ENCODE measurements at places on chromosomes 12 and 14. TPM values are rescaled to one million over a fixed set of nuclear protein-coding genes. Genes with fewer than 3 reads are reported as not detected.

DNA sequence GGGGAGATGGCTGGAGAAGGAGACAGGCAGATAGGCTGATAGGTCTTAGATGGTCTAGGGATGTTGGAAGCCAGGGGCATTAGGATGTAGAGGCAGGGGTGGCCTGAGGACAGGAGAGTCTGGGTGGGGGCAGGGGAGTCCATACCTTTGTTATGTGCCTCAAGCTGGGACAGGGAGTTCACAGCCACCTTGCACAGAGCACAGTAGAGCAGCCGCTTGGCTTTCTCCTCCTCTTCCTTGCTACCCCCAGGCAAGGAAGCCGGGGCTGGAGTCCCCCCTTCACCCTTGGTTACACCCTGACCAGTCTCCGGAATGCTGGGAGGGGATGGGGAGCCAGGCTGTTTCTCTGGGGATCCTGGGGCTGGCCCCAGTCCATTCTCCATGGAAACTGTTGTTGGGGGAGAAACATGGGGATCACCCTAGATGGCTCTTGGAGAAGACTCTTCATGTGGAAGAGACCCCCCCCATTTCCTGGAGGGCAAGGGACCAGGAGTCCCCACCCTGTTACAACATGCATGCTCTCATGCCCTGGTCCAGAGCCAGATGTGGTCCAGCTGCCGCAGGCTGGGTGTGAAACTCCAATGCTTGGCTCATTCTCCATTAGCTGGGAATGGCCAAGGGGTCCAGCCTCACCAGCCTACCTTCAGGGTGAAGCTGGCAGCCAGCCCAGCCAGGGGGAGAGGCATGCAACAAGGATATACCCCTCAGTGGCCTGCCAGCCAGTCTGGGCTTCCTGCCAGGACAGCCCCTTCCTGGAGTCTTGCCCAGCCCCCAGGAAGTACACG, 7.2 kb upstream of the GPR84 start:
- H3K27ac ChIP-seq, result no peak overlapping the region
- DNase-seq, result no peak
- H3K4me1 ChIP-seq, result peaks cover 22% of the 10 kb centered on the region
- H3K4me3 ChIP-seq, result no peak overlapping the region

- no peak for DNase-seq
- H3K27ac ChIP-seq, result no peak overlapping the region
- H3K4me3 ChIP-seq, result no peak overlapping the region
- no peaks in the 10 kb centered on the region for H3K27me3 ChIP-seq
Observed at GRCh38 chr12:28035500-28035899, 63.0 kb upstream of the PTHLH start.

MAP1LC3B2 gene
- 1.7 TPM for total RNA-seq

APOF gene
- total RNA-seq, result not detected

AMN gene
- total RNA-seq, result 0.72 TPM

MVK gene
- 17.9 TPM for total RNA-seq

BDKRB1 gene
- total RNA-seq, result not detected
